AG04450 (cell line): ENCODE measurements at places on chromosomes 4 and X.

- DNase-seq, result no peak
Observed at GRCh38 chr4:41640906-41641305, 102.9 kb downstream of the LIMCH1 start.

GRCh38 chrX:37776283-37776986 lies 3.4 kb upstream of the CYBB start:
- no peak for DNase-seq

DNA sequence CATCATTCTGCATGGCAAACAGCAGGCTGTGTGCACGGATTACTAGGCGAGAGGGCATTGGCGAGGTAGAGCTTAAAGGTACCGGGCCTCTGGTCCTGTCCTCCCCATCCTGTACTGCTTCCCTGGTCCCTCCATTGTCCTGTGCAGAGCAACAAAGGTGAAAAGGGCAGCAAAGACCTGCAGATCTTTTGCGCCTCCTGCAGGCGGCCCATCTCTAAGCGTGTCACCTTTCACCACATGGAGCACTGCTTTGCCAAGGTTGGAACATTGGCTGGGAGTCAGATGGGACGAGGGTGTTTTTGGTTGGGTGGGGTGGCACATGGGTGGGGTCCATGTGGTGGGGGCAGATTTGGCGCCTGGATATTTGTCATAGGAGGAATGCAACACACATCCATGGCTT lies 64.7 kb upstream of the UXT start:
- DNase-seq, result no peak

DNA sequence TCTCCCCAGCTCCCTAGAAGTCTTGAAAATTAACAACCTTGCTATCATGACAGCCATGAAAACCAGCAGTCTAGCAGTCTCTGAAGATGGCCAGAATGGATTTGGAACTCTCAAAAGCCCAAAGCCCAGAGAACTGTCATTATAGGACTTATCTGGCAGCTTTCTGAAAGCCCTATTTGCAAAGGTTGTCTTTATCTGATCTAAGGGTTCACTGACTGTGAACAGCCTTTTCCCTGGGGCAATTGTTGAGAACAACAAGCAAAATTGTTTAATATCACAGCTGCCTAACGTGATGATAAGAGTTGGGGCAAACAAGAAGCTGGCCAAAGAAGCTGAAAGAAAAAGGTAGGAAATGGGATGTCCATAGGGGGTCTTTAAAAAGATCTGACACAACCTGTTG lies 20.9 kb upstream of the KLHL8 start:
- DNase-seq, result no peak

DNA sequence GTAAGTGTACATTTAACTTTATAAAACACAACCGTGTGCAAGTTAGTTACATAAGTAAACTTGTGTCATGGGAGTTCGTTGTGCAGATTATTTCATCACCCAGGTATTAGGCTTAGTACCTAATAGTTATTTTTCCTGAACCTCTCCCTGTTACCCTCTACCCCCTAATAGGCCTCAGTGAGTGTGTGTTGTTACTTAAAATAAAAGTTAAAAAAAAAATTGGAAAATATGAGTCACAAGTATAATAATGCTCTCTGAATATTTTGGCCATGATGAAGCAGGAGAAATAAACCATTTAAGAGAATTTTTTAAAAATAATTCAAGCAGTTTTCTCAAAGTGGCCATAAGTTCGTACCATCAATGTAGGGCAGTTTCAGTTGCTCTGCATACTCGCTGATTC lies 105.1 kb upstream of the GRID2 start:
- DNase-seq, result peak; percentile 13

DNA sequence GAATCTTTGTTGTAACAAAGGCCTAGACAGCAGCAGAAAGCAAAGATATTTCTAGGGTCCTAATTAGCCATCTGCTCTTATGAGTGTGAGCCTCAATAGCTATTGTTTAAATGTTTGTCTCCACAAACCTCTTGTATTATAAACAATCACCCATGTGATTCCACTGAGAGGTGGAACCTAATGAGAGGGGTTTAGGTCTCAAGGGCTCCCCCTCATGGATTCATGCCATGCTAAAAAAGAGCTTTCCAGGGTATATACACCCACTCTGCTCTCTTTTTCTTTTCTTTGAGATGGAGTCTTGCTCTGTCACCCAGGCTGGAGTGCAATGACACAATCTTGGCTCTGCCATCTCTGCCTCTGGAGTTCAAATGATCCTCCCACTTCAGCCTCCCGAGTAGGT lies 42.1 kb downstream of the TRIM61 start:
- DNase-seq, result no peak

- no peak for DNase-seq
Observed at GRCh38 chr4:181970366-181970765, 272.8 kb upstream of the TENM3 start.

DNA sequence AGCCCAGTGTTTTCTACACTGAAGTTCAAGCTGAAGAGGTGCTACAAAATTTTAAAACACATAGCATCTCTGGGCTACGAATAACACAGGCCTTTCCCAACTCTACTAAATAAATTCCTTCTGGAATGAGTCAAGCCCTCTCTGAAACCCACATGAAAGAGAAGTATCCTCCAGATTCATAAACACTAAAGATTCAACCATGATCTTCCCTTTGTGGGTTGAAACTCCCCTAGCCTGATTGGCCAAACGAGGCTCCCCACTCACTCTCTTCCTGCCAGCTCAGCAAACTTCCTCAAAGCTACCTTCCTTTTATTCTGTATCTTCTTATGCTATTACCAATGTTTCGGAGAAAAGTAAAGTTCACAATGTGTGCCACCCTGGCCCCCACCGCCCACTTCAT lies 95.4 kb downstream of the NKX6-1 start:
- DNase-seq, result no peak

GRCh38 chrX:150548251-150548650 lies 20.2 kb upstream of the MTM1 start:
- DNase-seq, result no peak

DNA sequence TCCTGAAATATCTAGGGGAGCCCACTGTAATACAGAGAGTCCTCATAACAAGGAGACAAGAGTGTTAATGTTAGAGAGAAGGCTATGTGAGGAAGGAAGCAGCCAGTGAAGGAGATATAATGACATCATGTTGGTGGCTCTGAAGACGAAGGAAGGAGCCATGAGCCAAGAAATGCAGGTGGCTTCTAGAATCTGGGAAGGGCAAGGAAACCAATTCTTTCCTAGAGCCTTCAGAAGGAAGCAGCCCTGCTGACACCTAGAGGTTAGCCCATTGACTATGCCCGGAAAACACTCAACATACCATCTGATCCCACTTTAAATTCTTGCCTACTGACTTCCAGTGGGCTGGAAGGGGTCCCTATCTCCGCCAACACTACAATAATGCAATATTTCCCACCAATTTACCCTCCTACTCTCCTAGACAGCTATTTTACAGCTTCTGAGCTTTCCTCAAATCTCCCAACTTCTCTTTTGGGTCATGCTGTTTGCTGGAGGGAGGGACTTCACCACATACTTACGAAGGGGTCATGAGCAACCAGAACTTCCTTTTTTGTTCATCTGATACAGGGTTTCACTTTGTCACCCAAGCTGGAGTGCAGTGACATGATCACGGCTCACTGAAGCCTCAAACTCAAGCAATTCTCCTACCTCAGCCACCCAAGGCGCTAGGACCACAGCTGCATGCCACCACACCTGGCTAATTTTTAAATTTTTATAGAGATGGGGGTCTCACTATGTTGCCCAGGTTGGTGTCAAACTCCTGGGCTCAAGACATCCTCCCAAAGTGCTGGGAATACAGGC lies 25.2 kb upstream of the G3BP2 start:
- no peak for DNase-seq

DNA sequence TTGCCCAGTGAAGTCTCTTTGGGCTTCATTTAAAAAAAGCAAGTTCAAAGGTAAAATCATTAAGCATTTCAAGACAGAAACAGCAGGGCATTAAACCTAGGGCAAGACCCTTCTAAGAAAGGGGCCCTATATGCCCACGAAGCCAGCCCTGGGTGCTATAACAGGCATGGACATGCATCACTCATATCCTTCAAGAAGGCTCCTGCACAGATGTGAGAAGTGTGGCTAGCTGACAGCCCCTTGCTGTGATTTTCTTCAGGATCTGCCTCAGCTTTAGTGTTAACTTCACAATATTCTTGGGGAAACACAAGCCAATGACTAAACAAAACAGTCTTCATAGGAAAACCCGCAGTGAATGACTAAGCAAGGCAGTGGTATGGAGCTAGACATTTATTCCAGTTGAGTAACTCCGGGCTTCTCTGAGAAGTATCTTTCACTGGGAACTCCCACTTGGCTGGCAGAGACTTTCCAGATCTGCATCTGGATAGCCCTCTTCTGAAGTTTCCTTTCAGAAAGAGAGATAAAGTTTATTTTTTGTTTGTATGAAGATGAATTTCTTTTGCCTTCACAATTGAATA lies 11.9 kb upstream of the MAOA start:
- DNase-seq, result no peak

DNA sequence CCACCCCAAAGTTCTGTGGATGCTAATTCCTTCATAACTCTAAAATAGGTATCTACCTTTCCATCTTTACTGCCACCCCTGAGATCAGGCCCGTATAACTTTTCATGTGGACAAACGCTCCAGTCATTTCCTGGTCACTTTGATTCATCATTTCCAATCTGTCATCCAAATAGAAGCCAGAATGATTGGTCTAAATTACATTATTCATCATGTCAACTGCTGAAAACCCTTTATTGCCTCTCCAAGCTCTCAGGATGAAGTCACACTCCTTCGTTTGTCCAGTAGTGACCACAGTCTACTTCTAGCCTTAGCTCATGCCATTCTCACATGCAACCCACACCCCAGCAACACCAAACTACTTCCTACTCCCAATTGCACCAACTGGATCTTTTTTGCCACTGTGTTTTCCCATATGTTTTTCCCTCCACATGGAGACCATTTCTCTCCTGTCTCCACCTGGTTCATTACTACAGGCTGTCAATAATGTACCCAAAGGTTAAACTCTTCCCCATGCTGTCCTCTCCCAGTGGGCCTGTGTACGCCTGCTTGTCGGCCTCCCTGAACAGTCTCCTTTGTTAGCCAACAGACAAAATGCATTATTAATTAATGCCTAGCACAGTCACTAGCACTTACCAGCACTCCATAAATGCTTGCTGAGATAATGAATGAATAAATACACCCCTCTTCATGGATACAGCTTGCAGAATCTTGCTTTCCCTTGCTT lies 382.6 kb upstream of the NOCT start:
- DNase-seq, result no peak

DNA sequence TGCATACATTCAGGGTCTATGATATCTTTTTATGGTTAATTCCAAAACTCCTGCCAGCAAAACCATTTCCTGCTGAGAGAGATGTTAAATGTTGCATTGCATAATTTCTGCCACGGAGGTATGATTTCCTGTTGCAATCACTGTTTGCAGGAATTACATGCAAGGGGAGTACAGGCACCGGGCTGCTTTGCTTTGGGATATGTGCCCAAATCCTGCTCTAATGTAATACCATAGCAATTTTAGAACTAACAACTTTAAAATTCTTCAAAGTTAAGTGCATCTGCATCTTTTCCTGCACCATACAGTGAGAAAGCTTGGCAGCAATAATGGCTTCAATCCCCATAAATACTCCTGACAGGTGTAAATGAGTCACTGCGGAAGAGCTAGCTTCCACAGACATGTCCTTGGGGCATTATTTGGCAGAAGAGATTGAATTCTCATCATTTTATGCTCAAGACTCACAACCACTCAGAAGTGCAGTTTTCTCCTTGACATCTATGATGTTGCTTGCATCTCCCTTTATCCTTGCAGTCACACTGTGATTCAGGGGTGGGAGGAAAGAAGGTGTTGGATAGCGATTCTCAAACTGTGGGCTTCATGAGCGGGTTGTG lies 29.6 kb downstream of the TRIM2 start:
- DNase-seq, result no peak

- no peak for DNase-seq
Observed at GRCh38 chr4:95889662-95890061, 49.8 kb downstream of the PDHA2 start.

DNA sequence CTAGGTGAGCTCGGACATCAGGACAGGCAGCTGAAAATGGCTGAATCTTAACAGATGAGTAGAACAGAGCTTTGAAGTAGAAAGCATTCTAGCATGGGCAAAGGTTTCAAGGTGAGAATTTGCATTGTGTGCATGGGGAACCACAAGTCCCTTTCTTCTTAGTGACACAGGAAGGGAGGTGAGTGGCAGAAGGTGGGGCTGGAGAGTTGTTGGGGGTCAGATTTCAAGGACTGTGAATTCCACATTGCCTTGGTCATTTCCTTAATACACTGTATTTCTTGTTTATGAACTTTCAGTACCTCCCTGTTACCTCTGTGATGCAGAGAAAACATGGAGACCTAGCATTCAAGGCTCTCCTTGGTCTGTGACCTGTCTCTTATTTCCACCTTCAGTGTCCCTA lies 4.1 kb downstream of the APEX2 start:
- no peak for DNase-seq

- no peak for DNase-seq
Observed at GRCh38 chr4:90540536-90540935, 413.3 kb downstream of the CCSER1 start.

GRCh38 chrX:19769467-19769866 lies 117.9 kb downstream of the SH3KBP1 start:
- no peak for DNase-seq

- no peak for DNase-seq
Observed at GRCh38 chr4:113457886-113458285, 303.7 kb downstream of the CAMK2D start.

GRCh38 chr4:8537041-8537461 lies 43.1 kb upstream of the GPR78 start:
- peak; percentile 76 for DNase-seq

- DNase-seq, result no peak
Observed at GRCh38 chr4:147971116-147971515, 239.2 kb downstream of the ARHGAP10 start.

DNA sequence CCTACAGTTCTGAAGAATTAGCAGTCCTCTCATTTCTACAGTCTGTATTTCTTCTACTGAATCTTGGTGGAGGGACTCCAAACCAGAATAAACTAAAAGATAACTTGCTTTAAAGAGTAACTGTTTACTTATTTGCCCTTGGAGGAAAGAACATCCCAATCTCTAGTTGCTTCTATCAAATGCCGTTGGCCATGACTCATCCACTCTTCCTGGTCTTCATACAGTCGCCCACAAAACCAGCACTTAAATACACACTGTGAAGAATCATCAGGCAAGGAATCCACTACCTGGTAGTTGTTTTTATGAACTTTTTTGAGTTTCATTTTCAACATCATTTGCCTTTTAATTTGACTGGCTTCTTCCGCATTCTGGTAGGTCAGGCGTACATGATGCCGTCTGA lies 14.2 kb downstream of the ZNF518B start:
- no peak for DNase-seq

DNA sequence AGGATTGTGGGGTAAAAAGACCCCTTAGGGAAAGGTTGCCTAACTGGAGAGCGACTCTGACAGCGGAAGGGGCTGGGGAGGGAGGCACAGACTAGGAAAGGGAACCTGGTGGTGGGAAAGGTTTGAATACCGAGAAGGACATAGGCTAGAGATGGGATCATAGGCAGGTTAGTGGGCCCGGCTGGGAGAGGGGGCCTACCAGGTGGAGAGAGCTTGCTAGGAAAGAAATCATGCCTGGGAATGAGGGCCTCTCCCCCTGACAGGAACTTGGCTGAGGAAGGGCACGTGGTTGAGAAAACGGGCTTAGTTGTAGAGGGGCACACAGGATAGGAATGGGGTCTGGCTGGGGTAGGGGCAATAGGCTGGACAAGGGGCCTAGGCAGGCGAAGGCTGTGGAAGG lies 4.4 kb downstream of the OTUD6A start:
- no peak for DNase-seq

- DNase-seq, result no peak
Observed at GRCh38 chr4:2696423-2696822, 59.7 kb downstream of the TNIP2 start.
